ENCODE measurements at places on chromosomes 11 and 22.
A peak's percentile ranks its signal among the peaks of the same experiment; 100 is the strongest.

DNA sequence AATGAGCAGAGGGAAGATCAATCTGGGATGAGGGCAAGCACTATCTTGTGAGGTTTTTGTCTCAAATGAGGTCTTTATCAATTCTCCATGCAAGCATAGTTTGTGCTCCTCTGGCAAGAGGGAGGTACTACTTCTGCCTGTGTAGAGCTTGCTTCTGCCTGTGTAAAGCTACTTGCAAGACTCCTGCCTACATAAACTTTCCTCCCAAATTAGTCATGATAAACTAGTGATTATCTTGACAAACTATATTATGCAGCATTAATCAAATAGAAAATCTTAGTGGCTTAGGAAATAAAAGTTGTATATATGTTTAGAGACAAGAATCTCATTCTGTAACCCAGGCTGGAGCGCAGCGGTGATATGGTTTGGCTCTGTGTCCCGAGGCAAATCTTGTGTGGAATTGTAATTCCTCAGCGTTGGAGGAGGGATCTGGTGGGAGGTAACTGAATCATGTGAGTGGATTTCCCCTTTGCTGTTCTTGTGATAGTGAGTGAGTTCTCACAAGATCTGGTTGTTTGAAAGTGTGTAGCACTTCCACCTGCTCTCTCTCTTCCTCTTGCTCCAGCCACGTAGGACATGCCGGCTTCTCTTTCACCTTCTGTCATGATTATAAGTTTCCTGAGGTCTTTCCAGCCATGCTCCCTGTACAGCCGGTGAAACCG lies 8.0 kb upstream of the MMP10 start:
- DNase-seq: no peak

GRCh38 chr11:96162816-96163499 lies 180.0 kb downstream of the MAML2 start:
- no peak for DNase-seq

- DNase-seq: no peak
These were observed 53.1 kb upstream of the WNT11 start for GRCh38 chr11:76259299-76259908.

DNA sequence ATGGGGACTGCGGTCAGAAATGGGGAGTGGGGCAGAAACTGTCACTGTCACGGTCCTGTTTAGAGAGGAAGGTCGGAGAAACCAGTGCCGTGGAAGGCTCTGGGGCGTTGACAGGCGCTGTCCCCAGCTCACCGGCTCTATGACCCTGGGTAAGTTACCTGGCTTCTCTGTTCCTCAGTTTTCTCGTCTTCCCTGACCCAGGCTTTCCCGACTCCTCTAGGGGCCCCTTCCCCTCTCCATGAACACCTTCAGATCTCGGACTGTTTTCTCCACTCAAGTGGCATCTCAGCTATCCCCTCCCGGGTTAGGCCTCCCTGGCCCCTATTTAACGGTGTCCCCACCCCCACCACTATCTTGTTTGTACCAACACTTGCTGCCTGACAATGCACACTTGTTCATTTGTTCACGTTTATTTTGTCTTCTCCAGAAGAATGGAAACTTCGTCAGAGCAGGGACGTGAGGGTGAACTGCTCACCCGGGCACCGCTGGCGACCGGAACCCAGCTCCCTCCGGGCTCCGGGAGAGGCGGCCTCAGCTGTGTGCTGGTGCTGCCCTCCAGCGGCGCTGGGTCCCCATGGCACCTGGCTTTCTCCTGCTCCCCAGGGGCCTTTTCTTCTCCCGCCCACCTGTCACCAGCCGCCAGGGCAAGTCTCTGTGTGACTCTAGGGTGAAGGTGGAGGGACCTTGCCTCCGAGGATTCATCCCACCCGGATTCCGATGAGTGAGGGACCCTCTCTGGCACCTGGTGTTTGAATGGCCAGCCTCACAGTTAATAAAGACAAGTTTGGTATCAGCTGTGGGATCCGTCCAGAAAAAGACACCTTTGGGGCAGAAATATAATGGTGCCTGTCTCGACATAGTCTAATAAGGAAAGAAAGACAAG lies 33.1 kb upstream of the SLC35C1 start:
- DNase-seq: peak; percentile 79

Data from CD4-positive, alpha-beta T cell treated with Interleukin-21 for 1 hour (primary cell).